Hepatocyte (in vitro differentiated cells): ENCODE measurements at places on chromosomes 7 and 10. TPM values are rescaled to one million over a fixed set of nuclear protein-coding genes. Genes with fewer than 3 reads are reported as not detected.

GRCh38 chr10:120041807-120042559, 149.5 kb downstream of the SEC23IP start:
- DNase-seq, result no peak

DNA sequence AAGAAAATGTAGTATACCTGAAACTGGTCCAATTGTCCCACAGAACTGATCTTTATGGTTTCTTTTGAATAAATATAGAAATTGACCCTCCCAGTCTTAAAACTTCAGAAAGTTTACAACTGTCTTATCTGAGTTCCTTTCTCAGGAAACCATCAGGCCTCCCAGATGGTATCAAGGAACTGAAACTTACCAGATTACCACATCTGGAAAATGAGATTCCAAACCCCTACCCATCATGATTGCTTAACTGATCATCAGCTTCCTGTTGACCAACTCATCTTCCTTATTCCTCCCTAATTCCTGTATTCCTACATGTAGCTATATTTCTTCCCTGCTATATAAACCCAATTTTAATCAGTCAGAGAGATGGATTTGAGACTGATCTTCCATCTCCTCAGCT, 5.5 kb downstream of the VWDE start:
- DNase-seq, result no peak

GRCh38 chr10:104440221-104440620, 86.6 kb downstream of the CFAP58 start:
- DNase-seq, result no peak

GRCh38 chr7:4939971-4940728, 18.8 kb downstream of the MMD2 start:
- DNase-seq, result no peak

GRCh38 chr7:67496589-67496988, 500.0 kb downstream of the TYW1 start:
- DNase-seq, result no peak

GRCh38 chr7:68218461-68218860, 1221.8 kb downstream of the TYW1 start:
- no peak for DNase-seq

DNA sequence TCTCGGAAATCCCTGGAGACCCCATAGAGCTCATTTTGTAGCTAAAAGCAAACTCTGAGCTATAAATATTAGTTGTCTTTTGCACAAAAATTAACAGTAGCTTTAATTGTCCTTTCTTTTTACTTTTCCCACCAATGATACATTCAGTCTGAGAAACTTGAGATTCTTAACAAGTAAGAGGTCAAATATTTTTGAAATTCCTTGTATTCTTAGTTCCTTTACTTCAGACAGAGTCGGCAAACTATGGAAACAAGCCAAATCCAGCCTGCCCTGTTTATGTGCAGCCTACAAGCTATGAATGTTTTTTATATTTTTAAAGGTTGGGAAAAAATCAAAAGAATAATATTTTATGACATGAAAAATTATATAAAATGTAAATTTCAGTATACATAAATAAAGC, 146.6 kb downstream of the CTNNA3 start:
- DNase-seq, result peak; percentile 11

DNA sequence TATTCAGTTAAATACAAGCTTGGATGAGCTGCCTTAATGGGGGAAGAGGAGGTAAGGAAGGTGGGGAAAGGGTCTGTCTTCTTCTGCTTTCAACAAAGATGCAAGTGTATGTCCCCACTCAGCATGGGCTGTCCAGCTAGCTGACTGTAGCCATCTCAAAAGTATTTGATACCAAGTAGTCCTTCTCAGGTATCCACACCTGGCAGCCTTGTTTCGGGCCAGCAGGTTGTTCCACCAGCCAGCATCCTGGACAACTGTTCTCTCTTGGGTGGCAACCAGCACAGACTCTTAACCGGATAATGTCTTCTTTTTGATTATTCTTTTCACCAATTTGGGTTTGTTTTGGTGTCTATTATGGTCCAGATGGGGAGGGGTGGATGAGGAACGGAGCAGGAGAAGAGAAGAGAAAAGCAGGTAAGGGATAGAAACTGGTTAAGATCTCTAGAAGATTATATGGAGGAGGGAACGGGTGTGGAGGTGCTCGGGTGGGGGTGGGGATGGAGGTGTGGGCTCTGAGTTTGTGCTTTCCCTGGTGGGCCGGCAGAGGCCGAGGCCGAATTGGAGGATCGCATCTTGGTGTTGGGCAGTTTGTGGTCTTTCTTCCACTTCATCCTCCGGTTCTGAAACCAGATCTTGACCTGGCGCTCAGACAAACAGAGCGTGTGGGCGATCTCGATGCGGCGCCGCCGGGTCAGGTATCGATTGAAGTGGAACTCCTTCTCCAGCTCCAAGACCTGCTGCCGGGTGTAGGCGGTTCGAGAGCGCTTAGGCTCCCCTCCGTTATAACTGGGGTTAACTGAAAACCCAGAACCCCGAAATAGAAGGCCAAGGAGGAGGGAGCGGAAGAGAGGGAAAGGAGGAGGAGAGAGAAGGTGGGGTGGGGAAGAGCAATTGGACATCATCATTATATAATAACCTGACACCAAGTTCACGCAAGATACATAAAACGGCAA, 1.5 kb downstream of the HOXA4 start:
- no peak for DNase-seq

Gene DLG5
- 23.6 and 29.3 TPM in 2 replicates for total RNA-seq

Gene POLD2
- total RNA-seq, result 59.9 and 68.1 TPM in 2 replicates

Gene CALHM3
- not detected in 2 replicates for total RNA-seq

Gene TNS3
- total RNA-seq, result 64.5 and 73.3 TPM in 2 replicates

Gene TET1
- 10.4 and 13.6 TPM in 2 replicates for total RNA-seq

Gene EPC1
- 31.4 and 36.3 TPM in 2 replicates for total RNA-seq

Gene APBB1IP
- total RNA-seq, result 1.1 and 1.6 TPM in 2 replicates

Gene ABLIM1
- 31.6 and 37.9 TPM in 2 replicates for total RNA-seq

Gene ATP5MK
- total RNA-seq, result 408 and 516 TPM in 2 replicates
